ENCODE measurements at places on chromosomes 6 and 20.

- DNase-seq = peak; percentile 43
Measured at GRCh38 chr20:22763257-22763906, 179.0 kb upstream of the FOXA2 start.

DNA sequence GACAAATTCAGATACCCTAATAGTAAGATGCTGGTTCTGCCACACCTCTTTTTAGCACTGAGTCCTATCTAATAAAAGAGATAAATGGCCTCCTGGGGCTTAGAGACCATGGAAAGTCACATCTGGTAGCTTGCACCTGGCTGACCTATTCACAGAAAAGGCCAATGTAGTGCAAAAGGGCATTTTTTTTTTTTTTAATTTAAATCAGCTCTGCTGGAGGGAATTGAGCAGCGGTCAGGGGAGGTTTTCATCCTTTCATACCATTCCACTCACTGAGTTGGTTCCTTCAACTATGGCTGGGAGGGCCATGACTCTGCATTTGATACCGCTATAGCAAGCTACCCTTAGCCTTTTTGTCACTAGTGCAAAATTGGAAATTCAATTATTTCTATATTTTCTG is 20.1 kb upstream of the HS3ST5 start:
- DNase-seq = no peak

DNA sequence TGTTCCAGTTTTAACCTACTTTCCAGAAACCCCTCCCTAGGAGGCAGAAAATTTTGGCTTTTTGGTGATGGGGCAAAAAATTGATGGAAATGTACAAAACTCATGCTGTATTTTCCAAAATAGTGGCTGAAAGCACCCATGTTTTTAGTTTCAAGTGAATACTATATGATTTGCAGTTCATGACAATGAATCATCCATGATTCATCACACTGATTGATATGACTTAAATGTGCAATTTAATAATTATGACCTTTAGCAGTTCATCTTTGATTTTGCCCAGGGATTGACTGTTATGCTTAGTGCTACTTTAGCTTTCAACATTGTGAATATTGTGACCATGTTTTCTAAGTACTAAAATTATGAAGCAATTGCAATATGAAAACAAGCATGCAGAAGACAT is 478.7 kb downstream of the HTR1B start:
- DNase-seq = no peak

GRCh38 chr6:7542874-7543624 is 1.6 kb downstream of the DSP start:
- DNase-seq = peak; percentile 83

- no peak for DNase-seq
Measured at GRCh38 chr6:33716890-33717632, 5.6 kb upstream of the UQCC2 start.

DNA sequence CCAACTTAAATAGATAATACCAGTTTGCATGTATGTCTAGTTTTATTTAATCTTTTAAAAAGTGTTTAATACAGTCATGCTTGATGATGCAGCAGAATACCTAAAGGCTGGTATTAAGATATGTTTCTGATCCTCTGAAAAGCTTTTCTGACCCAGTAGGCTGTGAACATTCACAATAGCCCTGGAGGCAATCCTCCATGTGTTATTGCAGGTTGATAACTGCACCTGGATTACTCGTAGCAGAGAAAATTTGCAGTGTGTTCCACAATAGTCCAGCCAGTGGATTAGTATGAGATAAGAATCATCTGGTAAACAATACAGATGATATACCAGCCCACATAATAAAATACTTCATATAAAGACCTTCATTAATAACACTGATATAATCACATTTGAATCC is 178.9 kb upstream of the RNF217 start:
- no peak for DNase-seq

- no peak for DNase-seq
Measured at GRCh38 chr20:62437927-62438326, 10.6 kb upstream of the RBBP8NL start.

GRCh38 chr6:158528826-158529225 is 31.1 kb upstream of the TMEM181 start:
- no peak for DNase-seq

DNA sequence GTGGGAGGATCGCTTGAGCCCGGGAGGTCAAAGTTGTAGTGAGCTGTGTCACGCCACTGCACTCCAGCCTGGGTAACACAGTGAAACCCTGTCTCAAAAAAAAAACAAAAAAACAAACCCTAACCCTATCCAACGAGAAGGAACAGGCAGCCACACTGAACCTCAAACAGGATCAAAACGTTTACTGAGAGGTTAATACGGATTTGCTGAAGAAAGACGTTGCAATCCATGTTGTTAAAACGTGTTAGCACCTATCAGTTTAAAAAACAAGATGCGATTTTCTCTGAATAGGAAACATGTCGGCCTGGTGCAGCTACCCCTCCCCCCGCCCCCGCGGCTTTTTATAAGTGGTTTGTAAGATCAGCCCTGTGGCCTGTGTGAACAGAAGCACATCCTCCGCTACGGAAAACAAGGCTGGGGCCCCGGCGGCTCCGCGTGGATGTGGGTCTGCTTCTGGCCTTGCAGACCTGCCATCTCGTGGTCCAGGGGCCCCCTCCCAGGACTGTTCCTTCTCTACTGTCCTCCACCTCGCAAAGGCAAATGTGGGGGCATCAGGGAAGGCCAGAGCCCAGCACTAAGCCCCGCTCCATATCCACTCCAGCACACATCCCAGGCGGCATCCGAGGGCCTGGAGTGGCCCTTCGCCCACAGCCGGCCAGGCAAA is 11.4 kb downstream of the SLC2A4RG start:
- DNase-seq = no peak

- no peak for DNase-seq
Measured at GRCh38 chr6:88730611-88731011, 232.8 kb downstream of the RNGTT start.

DNA sequence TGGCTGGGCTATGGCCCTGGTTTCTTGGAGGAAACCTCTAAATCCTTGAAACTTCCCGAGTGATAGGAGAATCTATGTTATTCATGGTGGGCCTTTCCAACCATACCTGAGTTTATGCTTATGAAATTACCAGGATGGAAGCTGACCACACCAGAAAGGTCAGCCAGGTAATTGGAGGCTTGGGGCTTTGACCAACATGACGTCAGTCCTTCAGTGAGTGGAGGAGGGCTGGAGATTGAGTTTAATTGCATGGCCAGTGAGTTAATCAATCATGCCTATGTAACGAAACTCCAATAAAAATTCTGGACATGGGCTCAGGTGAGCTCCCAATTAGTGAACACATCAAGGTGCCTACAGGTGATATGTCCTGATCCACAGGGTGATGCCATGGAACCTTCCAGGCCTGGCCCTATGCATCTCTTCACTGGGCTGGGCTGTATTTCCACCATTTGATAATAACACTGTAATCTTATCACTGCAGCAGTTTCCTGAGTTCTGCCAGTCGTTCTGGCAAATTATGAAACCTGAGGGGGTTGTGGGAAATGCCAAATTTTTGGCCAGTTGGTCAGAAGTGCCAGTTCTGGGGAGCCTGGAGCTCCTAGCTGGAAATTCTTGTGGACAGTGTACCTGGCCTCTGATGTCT is 106.5 kb downstream of the CDH26 start:
- no peak for DNase-seq

- no peak for DNase-seq
Measured at GRCh38 chr6:73131706-73132105, 93.6 kb downstream of the KHDC1L start.

DNA sequence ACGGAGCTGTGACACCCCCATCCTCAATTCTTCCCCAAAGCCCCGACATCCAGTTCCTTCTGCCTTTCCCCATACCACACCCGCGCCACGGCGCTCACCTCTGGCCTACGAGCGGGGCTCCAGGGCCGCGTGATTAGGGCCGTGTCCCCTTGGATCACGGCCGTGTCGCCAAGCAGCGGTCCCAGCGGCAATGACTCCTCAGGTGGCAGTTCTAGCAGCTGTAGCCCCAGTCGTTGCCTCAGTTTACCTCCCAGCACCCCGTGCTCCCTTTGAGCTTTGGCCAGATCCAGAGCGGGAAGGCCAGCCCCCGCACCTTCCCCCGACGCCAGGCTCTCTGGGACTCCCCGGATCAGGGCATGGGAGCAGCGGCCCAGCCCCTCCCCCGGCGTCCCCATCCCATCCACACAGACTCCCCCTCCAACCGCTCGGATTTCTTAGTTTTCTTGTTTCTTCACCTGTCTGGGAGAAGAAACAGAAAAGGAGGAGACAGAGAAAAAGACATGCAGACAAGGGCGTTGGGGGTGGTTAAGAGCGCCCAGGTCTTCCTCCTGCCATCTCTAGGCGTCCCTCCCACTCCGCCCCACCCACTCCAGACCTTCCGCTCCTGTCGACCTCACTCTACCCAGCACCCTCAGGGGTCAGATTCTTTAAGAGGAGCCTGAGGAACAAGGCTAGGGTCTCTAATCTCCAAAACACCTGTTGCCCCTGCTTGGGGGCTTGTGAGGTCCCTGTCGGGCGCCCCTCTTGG is at the start of gene DDAH2:
TSS of gene DDAH2 (minus strand) at position 533 of the 748 bp plus-strand sequence. CDS start at position 395, 138 bp downstream.
- DNase-seq = no peak

DNA sequence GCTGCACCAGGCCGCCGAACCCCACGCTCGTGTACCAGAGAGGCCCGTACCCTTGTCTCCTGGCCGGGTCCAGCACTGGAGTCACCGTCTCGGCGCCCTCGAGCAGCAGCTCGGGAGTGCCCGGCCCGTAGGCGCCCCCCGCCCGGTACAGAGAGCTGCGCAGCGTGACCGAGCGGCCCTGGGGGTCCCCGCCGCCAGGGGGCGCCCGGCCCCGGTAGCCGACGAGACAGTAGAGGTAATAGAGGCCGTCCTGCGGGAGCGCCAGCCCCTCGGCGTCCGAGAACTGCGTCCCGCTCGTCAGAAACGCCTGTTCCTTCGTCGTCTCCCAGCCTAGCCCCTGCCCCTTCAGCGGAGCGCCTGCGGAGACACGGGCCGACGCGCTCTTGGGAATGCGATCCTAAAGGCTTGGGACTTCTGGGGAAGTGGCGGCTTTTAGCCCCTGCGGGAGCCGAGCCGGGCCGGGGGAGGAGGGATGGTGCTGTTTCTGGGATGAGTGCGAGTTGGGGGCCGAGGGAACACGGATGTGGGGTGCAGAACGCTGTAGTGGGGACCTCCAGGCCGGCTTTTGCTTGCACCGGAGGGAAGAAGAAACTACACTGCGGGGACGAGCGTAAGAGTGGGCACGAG is 1.3 kb downstream of the LTB start:
- peak; percentile 81 for DNase-seq

DNA sequence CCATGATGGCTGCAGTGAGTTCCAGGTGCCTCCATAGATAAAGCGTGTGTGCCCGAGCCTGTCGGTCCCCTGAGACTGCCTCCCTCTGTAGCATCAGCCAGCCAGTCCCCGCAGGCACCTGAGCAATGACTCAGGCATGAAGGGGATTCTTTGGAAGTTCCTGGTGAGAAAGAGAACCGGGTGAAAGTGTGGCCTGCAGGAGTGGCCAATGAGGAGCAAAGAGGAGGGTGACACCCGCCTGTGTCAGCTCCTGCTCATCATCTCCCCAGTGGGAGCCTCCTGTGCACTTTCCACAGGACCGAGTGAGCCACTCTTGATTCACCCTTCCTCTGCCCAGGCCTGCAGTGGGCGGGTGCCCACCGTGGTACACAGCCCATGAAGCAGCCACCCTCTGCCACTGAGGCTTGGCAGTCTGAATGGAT is 71.2 kb upstream of the PTPN1 start:
- peak; percentile 76 for DNase-seq

DNA sequence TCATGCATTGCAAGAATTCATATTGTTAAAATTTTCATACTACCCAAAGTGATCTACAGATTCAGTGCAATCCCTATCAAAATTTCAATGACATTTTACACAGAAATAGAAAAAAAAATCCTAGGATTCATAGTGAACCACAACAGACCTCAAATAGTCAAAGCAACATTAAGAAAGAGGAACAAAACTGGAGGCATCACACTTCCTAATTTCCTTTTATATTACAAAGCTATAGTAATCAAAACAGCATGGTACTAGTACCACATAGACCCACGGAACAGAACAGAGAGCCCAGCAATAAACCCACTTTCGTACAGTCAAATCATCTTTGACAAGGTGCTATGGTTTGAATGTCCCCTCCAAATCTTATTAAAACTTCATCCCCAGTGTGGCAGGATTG is 39.7 kb downstream of the NTSR1 start:
- no peak for DNase-seq

DNA sequence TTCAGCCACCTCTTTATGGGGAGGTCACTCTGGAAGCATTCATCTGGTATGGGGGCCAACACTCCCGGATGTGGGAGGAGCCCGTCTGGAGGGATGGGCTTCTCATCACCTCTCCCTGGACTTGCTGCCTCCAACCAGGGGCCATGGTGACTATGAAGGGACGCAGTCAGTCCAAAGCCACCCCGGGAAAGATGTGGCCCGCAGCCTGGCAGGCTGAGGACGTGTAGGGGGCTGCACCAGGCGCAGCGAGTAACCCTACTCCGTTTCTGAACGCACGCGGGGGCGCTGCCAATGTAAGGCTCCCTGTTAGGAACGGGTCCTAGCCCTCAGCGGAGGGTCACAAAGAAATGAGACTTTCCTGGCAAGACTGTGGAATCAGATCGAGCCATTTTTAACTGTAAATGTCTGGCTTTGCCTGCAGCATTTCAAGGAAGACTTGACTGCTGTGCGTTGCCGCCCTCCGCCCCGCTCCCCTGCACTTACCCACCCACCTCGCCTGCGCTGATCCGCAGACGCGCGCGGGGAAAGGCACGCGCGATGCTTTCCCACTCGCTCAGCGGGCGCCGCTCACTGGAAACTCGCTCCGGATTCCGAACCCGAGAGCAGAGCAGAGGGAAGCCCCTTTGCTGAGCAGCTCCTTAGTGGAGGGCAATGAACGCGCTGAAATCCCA is 55.1 kb downstream of the IL20RA start:
- DNase-seq = peak; percentile 68

DNA sequence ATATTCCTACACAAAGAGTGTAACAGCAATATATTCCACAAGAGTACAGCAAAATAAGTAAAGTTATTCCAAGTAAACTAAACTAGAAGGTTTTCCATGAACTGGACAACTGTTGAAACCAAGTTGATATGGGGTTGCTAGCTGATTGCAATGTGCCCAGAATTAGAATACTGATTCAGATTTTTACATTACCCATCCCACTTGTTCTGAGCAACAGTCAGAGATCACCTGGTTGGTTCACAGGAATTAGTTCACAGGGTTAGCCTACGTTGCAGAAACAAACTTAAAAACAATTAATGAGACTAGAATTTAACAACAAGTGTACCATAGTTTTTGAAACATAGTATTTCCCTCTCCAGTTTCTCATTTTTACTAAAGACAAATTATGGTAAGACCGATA is 49.1 kb downstream of the CEP85L start:
- no peak for DNase-seq

Data from LoVo (cell line).